ENCODE measurements at places on chromosomes 2 and 18.

- DNase-seq: no peak
Observed at GRCh38 chr18:25055076-25055475, 296.9 kb downstream of the ZNF521 start.

DNA sequence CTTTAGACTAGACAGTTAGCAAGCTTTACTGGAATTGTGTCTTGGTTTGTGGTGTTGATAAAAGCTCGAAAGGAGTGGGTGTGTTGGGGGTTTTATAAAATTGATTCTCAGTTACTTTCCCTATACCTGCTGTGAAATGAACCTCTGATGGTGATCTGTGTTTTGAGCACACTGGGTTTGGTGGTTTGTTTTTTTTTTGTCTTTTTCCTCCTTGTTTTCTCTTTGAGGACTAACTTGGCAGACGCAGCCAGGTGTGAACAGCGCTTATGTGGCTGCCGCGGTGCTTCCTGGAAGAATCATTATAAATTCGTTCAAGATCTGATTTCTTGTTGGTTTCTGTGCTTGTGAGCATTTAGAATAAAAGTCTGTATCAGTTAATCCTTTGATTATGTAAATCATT is 28.5 kb downstream of the GRHL1 start:
- no peak for DNase-seq

- DNase-seq: no peak
Observed at GRCh38 chr18:49920731-49921130, 107.4 kb upstream of the ACAA2 start.

GRCh38 chr2:178881075-178881474 is 73.9 kb upstream of the TTN start:
- DNase-seq: no peak

DNA sequence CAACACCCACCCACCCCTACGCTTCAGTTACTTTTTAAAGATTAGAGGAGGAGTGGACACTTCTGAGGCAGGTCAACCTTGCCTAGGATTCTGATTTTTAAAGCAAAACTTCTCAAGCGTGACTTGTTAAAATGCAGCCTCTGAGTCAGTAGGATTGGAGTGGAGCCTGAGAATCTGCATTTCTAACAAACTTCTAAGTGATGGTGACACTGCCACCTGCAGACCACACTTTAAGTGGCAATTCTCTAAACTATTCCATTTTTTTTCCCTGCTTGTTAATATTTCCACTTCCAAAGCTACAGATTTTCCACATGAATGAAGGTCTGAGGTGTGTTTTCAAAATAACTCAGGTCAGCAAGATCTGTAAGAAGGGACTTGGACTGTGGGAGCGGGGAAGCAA is 171.1 kb upstream of the CCDC150 start:
- no peak for DNase-seq

DNA sequence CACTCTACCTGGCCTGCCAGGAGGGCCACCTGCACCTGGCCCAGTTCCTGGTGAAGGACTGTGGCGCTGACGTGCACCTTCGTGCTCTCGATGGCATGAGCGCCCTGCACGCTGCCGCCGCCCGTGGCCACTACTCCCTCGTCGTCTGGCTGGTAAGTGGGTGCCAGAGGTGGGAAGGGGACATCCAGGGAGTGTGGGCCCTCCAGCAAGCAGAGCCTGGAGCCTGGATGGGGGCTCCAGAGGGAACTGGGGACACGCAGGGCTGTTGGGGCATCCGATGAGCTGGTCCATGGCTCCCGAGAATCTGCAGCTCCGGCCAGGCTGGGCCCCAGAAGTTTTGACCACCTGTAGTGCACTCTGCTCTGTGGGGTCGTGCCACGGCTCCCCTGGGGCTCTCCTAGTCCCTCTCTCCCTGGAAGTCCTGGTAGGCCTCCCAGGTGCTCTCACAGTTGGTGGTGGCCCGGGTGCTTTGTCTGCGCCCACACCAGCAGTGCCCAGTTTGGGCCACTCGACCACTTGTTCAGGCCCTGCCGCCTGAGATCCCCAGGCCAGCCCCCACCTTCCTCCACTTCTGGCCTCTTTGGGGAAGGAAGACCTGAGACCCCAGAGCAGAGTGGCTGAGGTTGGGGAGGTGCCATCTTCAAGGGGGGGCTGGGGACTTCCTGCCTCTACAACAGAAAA is 4.7 kb downstream of the ESPNL start:
- no peak for DNase-seq

GRCh38 chr2:147002256-147002655 is 842.6 kb upstream of the ACVR2A start:
- DNase-seq: no peak

DNA sequence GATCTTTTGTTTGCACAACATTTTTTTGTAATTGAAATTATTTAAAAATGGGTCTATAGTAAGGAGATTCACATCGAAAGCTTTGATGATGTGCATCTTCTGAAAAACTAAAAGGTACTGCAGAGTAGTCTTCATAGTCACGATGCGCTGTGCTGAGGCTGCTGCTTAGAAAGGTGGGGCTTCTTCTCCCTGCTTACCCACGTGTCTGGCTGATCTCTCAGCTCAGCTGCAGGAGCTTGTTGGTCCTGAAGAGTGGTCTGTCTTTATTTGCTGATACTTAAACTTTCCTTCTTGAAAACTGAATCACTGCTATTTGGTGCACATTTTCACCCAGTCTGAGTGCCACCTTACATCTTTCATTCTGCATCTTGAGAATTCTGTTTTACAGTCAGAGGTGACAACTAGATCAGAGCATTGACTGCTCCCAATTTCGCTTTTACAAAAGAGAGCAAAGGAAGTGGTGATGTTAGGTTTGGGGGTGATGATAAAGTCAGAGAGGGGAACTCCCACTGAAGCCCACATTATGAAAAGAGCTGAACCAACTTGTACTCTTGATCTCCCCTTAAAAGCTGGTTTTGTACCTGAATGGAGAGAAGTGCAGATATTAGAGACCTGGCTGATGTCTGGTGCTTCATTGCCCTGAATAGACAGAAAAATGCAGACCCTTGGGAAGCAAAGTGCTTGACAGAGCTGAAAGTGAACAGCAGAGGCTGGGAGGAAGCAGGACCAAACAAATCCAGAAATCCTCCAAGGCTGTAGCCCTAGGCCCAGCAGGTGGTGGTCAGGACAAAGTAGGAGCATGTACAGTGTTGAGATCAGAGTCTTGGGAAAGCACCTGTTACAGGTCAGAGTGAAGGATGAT is 984.5 kb downstream of the TSN start:
- DNase-seq: no peak

DNA sequence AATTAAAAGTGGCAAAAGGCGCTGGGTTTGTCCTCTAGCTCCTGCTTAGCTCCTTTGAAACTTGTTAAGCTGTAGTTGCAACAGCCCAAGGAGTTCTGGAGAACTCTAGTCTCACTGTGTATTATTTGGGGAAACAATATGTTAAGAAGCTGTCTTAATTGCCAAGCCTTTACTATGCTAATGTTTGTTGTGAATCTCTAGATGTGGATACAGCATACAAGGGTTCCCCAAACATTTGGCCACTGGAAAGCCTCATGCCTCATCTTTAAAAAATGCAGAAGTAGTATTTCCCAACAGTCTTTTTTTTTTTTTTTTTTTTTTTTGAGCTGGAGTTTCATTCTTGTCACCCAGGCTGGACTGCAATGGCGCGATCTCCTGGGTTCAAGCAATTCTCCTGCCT is 236.7 kb downstream of the PRKCE start:
- DNase-seq: no peak

DNA sequence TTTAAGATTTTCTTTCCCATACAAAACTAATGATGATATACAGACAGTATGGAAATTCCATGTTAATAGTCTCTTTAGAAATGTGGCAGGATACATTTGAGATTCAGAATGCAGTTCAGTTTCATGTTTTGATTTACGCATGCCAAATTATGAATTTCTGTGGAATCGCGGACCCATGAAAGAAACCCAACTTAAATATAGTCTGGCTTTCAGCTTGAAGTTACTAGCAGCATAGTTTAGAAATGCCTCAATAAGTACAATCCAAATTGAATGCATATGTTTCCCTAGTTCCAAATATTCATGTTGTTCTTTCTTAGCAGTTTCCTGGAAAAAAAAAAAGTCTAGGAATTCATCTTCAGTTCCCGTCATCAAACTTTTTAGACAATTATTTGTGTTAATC is 164.1 kb upstream of the RASGRP3 start:
- no peak for DNase-seq

DNA sequence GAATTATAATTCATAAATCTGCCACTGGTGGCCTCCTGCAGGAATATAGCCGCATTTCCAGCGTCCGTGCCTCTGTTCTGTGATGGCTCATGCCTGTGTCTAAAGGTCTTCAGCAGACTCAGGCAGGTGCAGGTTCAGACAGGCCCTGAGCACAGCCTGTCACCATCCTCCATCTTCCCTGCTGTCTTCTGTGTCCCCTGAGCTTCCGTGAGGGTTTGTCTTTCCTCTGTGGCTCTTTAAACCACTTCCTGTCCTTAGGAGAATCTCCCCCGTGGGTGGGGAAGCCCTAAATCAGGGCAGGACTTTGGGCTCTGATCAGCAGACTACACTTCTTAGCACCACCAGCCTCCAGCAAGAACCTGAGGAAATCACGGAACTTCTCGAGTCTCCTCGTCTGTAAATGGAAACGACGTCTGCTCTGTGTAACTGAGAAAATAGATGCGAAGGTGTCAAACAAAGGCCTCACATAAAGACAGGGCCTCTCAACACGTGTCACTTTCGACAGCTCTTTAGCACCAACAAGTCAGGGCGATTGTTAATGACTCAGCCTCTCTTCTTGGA is 24.1 kb upstream of the NFATC1 start:
- no peak for DNase-seq

DNA sequence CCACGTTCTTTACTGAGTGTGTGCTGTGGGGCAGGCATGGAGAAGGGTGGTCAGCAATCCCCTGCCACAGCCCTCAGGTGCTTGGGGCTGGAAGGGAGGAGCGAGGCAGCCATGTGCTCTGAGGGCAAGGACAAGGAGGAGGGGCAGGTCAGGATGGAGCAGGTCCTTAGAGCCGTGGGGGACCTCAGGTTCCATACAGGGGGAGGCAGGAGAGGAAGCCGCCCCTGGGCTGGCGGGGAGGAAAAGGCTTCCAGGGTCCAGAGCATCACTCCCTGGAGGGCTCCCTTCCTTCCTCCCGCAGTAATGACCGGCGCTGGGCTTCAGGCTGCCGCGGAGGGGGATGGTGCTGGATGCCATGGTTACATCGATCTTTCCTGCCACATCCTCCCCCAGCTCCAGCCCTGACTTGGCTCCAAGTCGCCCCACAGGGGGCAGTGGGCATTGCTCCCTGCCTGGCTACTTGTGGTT is 6.6 kb downstream of the GAREM2 start:
- DNase-seq: peak; percentile 24

DNA sequence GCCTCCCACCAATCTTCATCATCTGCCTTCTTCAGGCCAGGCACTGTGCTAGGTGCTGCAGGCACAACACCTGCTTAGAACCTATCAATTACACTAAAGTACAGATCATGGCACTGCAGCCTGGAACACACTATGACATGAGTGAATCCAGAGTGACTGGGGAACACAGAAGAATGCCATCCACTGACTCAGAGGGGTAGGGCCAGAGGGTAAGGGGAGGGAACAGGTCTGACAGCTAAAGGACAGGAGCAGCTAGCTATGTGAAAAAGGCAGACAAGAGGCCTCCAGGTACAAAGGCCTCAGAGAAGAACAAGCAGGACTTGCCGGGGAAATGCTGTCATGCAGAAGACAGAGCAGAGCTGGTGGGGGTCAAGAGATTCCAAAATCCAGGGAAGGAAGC is 53.3 kb upstream of the ACAA2 start:
- no peak for DNase-seq

DNA sequence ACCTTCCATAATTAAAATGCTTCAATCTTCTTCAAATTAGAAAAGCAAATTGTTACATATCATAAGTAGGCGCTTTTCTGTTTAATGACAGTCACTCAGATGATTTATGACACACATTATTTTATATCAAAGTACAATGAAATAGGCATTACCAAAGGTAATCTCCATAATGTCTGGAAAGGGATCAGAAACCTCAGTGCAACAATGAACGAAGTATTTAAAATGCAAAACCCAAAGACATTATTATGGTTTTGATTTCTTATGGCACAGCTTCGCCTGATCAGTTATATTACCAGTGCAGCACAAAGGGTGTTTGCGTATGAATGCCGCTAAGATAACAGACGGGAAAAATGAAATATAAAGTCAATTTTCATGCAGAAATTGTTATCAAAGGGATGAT is 162.2 kb upstream of the MEIS1 start:
- no peak for DNase-seq

DNA sequence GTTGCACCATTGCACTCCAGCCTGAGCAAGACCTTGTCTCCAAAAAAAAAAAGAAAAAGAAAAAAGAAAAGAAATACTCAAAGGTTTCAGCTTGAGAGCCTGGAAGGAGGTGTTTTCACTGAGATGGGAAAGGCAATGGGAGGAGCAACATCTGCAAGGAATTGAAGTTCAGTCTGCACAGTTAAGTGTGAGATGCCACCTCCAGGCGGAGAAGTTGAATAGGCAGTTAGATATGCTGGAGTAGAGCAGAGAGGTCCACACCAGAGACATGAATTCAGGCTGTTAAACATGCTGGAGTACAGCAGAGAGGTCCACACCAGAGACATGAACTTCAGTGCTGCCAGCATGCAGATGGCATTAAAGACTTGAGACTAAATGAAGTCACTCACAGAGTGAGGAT is 41.4 kb upstream of the DTNB start:
- peak; percentile 13 for DNase-seq

DNA sequence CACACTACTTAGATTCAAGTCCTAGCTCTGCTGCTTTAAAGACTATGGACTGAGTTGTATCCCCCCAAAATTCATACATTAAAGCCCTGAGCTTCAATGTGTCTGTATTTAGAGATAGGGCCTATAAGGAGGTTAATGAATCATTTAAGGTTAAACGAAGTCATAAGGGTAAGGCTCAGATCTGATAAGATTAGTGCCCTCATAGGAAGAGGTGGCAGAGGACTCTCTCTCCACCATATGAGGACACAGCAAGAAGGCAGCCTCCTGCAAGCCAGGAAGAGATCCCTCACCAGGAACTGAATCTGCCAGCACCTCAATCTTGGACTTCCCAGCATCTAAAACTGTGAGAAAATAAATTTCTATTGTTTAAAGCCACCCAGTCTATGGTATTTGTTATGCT is 3.1 kb upstream of the CYTIP start:
- DNase-seq: no peak

DNA sequence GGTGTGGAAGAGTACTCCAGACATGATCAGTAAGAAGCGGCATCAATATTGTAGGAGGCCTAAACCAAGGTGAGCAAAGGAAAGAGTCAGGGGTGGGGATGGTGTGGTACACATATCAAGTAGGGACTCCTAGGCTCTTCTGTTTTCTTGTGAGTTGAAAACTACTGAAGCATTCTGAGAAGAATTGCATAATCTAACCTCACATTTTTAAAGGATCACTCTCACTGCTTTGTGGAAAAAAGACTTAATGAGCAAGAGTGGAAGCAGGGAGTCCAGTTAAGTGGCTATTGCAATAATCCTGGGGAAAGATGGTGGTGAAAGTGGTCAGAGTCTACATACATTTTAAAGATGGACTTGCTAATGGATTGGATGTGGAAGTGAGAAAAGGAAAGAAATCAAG is 899.5 kb upstream of the FAM98A start:
- no peak for DNase-seq

Data from G401 (cell line).